ENCODE measurements at places on chromosomes 13 and 19. TPM values are rescaled to one million over a fixed set of nuclear protein-coding genes. Genes with fewer than 3 reads are reported as not detected.

Gene CCDC169
- total RNA-seq, result 1.1 TPM

Gene GGN
- 3.7 TPM for total RNA-seq

Gene RTBDN
- total RNA-seq, result 13.5 TPM

Gene RGCC
- total RNA-seq, result 220 TPM

Gene DCT
- total RNA-seq, result 3.6 TPM

Gene CEACAM8
- not detected for total RNA-seq

Gene CYP4F8
- not detected for total RNA-seq

Gene ZNF536
- 25.8 TPM for total RNA-seq

Gene C3
- total RNA-seq, result 102 TPM

Gene GPR180
- total RNA-seq, result 9.7 TPM

Gene HMGB1
- 232 TPM for total RNA-seq

Gene F2RL3
- not detected for total RNA-seq

Gene HAUS5
- total RNA-seq, result 15.3 TPM

Gene PTPRS
- total RNA-seq, result 256 TPM

Gene CILP2
- 0.61 TPM for total RNA-seq

Gene TTC9B
- total RNA-seq, result 59.1 TPM

Gene ZNF564
- 17.4 TPM for total RNA-seq

Gene SLC10A2
- not detected for total RNA-seq

Measured in dorsolateral prefrontal cortex (tissue), 122 donors.